ENCODE measurements at places on chromosomes 2 and 18.

GRCh38 chr2:64277101-64277849 is 133.1 kb upstream of the PELI1 start:
- no peak for DNase-seq

GRCh38 chr2:173962031-173962430 is 3.1 kb downstream of the SP3 start:
- no peak for DNase-seq

- no peak for DNase-seq
Observed at GRCh38 chr2:31877008-31877407, 133.8 kb downstream of the MEMO1 start.

- no peak for DNase-seq
Observed at GRCh38 chr2:217946051-217946450, 56.7 kb downstream of the TNS1 start.

GRCh38 chr2:233354971-233355574 is 779 bp downstream of the DGKD start:
- DNase-seq: peak; percentile 56

GRCh38 chr2:172082944-172083627 is 2.2 kb upstream of the DLX1 start:
- DNase-seq: peak; percentile 49

DNA sequence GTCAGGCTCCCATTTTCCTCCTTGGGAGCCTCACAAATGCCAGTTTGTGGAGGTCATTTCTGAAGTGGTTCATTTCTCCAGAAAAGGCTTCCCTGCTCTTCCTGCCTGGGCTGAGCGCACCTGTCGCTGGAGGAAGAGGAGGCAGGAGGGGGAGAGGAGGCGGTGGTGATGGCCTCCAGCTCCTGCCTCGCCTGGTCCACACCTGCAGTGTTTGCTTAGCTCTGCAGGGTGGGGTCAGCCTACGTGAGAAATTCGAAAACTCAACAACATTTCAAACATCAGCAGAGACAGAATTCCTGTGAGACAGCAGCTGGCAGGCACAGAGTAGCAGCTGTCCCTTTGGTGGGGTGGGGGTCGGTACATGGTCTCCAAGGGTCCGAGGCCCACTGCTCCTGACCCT is 7.9 kb downstream of the IMPA2 start:
- DNase-seq: peak; percentile 42

- no peak for DNase-seq
Observed at GRCh38 chr2:29351916-29352591, 236.8 kb downstream of the CLIP4 start.

DNA sequence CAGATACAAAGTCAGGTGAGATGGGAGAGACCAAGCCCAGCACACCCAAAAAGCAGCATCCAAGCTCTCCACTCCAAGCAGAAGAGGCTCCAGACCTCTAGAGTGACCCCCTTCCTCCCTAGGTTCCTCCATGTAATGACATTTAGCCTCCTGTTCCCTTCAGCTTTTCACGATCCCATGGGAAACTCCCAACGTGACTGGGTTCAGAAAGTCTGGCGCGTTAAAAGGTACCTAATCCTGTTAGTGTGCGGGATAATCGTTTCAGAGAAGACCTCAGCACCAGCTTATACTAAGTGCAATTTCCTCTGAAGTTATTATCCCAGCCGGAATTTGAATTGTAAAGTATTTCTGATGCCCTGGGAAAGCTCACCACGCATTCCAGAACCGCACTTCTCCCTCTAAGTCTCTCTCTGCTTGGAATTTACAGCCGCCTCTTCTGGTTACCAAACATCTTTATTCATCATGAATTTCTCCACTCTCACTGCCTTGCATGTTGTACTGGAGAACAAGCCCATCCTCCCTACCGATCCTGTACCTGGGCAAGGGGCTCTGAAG is 46.9 kb downstream of the CCBE1 start:
- DNase-seq: no peak

DNA sequence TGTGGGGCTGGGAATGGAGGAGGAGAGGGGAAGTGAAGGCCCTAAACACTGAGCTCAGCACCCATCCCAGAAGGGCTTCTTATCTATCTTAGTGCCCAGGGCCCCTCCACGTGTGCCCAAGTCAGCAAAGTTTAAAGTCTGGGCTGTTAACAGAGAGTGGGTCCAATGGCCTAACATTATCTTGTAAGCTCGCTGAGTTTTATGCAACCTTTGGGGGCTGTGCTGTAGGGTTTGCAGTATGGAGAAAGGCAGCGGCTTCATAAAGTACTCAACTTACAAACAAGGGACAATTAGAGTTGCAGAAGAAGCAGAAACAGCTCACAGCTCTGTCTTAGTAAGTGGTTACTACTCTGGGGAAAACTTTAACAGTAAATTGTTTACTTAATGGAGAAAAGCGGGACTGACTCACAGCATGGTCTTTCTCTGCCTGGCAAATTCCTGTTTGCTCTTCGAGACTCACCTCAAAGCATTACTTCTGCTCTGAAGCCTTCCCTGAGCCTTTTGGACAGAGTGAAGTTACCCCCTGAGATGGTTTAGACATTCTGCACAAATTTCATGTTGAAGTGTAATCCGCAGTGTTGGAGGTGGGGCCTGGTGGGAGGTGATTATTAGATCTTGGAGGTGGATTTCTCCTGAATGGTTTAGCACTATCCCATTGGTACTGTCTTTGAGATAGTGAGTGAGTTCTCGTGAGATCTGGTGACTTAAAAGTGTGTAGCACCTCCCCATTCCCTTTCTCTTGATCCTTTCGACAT is 9.0 kb downstream of the ENOSF1 start:
- DNase-seq: no peak

- DNase-seq: no peak
Observed at GRCh38 chr2:27296481-27296880, 11.8 kb downstream of the UCN start.

- no peak for DNase-seq
Observed at GRCh38 chr2:32835148-32835547, 111.6 kb upstream of the LTBP1 start.

DNA sequence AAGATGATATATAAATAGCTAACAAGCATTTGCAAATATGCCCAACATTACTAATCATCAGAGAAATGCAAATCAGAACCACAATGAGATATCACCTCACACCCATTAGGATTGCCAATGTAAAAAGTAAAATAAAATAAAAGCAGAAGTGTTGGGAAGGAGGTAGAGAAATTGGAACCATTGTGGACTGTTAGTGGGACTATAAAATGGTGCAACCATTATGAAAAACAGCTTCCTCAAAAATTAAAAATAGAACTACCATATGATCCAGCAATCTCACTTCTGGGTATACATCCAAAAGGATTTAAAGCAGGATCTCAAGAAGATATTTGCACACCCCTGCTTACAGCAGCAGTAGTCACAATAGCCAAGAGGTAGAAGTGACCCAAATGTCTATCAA is 99.8 kb upstream of the DAPL1 start:
- no peak for DNase-seq

GRCh38 chr18:47754311-47755101 is 176.0 kb downstream of the SMAD2 start:
- peak; percentile 90 for DNase-seq

- no peak for DNase-seq
Observed at GRCh38 chr2:118847762-118848172, 319 bp upstream of the EN1 start.

DNA sequence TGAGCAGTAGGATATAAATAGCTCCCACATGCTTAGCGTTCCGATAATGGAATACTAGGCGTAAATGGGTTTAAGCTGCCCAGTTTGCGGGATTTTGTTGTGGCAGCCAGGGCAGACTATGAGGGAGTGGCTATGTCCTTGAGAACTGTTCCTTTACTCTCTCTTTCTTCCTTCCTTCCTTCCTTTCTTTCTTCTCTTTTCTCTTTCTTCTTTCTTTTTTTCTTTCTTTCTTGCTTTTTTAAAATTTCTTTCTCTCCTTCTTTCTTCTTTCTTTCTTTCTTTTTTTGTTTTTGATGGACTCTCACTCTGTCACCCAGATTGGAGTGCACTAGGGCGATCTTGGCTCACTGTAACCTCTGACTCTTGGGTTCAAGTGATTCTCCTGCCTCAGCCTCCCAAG is 9.1 kb upstream of the PRELID3A start:
- no peak for DNase-seq

DNA sequence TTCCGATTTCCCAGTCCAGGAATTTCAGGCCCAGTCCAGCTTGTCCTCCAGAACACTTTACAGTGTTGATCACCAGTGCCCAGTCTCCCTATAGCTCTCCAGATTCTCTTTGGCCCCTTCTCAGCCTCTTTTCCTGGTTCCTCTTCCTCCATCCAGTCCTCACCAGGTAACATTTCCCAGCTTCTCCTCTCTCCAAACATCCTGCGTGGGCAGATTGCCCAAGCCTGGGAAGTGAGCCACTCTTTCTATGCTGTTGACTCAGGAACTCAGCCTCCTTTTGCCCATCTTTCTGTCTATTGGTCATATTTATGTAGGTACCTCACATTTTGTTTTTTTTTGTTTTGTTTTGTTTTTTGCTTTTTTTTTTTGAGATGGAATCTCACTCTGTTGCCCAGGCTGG is 109.4 kb downstream of the LYPD1 start:
- DNase-seq: no peak

- no peak for DNase-seq
Observed at GRCh38 chr2:20668871-20669475, 2.0 kb downstream of the GDF7 start.

- no peak for DNase-seq
Observed at GRCh38 chr2:216214768-216215167, 105.6 kb downstream of the XRCC5 start.

DNA sequence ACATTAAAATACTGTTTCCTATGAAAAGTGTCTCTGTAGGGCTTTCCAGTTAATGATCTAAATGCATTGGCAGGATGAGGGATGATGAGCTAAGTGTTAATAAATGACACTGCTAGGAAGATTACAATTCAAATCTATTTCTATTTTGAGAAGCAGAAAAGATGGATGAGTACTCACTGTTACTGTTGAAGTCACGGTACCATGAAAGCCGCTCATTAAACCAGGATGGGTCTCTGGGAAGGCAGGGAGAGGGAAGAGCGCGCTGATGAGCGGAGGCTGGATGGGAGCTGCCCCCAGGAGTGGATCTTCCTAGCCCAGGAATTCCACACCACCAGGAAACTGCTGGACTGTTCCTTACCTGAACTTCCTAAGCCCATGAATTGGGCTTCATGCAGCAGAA is 27.1 kb upstream of the TXNDC2 start:
- DNase-seq: no peak

DNA sequence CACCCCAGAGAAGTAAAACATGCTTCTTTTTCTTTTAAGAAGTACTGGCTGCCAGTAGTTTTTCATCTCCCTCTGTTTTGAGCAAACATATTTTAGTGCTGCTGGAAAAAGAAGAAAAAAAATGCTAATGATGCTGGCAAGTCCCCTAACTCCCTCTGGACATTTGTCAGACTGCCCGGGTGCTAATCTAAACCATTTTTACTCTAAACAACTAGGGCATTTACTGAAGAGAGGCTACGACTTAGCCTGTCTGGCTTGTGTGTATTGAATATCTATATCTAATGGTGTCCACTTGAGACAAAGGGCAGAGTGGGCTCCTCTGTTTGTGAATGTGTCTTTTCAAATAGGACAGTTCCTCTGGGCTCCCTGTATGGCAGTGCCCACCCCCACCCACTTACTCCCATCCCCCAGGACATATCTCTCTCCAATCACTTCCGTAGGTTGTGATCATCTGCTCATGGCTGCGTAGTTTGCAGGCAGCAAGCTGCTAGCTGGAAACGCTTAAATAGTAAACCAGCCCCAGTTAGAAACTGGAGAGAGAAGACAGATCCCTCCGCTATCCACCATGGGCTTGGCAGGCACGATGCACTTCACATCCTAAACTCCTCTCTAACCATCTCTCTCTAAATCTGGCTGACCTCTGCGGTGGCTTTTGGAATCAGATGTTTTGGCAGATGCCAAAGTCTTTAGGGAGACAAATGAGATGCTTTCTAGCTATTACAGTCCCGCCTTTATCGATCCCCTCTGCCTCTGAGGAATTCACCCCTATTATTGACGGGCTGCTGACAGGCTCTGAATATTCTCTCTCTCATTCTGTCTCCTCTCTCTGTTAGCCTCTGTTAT is 58.3 kb downstream of the DOCK10 start:
- DNase-seq: peak; percentile 63

GRCh38 chr2:112636605-112637288 is 9.0 kb upstream of the SLC20A1 start:
- no peak for DNase-seq

DNA sequence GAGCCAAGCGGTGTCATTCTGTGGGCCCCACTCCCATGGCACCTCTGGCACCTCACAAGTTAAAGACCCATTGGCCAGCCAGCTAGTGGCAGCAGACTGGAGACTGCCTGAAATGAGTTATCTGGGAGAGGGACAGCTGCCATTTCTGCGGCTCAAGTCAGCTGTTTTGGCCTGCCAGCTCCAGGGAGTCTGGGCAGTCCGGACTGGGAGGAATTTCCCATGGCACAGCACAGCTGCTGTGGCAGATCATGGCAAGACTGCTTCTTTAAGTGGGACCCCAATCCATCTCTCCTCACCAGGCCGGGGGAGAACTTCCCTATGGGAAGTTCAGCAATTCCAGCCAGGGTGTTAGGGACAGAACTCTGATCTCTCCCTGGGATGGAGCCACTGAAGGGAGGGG is 2187.6 kb upstream of the CELF4 start:
- DNase-seq: no peak

DNA sequence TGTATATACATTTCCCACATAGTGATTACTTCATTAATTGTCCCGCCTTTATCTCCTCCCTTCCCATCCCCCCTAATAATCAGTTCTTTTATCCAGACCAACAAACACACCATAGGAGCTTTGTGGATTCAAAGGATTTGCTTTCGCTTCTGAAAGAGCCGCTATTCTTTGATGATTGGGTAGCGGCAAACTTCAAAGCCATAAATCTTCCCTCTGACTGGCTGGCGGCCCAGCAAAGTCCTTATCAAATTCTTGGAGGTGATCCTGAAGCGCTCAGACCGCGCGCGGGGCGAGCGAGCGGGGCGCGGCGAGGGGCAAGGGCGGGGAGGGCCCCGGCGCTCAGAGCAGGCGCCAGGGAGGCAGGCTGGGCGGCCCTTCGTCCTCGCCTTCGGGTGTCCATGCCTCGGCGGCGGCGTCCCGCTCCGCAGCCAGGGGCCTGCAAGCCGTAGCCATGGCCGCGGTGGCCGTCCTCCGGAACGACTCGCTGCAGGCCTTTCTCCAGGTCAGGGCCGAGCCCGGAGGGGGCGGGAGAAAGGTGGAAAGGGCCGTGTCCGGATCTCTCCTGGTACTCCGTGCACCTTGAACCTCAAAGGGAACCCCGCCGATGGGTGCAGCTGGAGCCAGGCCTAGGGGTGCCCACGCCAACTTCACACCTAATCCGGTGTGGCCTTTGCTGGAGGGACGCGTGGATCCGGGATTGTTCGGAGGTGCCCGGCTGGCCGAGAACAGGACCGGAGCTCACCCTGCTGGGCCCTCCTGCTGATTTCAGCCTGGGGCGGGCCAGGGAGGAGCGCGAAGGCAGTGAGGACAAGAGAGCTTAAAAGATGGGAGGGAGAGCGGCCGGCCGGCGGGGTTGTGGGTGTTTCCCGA is at the start of gene SP5:
TSS of gene SP5 (plus strand) at position 276 of the 870 bp plus-strand sequence. CDS start at position 452, 176 bp downstream.
- peak; percentile 30 for DNase-seq

- no peak for DNase-seq
Observed at GRCh38 chr2:39642051-39642718, 23.5 kb upstream of the TMEM178A start.

GRCh38 chr2:28413152-28413898 is 20.7 kb downstream of the FOSL2 start:
- DNase-seq: peak; percentile 96

All from NCI-H146 (cell line).